ENCODE measurements at places on chromosomes 6 and 20.

DNA sequence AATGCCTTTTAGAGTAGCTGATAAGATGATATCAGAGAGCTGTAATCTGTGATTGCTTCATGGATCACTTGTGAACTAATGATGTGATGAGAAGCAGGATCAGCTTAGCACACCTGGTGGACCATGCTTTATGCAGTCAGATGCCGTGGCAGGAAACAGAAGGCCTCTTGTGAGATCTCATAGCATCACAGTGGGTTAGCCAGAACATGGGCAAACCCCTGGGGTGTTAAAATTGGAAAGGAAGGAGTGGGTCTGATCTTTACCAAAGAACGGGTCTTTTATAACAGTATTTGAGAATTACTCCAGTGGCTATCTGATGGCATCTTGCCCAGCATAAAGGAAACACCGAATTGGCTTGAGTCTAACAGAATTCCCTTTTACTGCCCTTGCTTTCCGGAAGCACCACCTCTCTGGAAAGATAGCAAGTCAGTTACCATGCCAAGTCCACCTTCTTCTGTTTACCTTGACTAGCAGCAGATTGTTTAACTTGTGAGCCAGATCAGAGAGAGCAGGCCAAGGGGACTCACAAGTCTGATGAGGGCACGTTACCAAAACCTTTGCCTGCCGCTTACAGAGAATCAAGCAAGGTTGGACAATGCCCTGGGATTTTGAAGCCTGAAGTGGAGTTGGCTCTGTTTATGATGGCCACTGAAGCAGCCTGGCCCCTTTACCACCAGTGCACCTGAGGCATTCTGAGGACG, 20.9 kb upstream of the SRF start:
- DNase-seq, result no peak

- no peak for DNase-seq
These were observed 139.2 kb downstream of the SOX4 start for GRCh38 chr6:21732731-21733130.

- no peak for DNase-seq
These were observed 5.3 kb downstream of the EPB41L1 start for GRCh38 chr20:36159833-36160232.

- DNase-seq, result no peak
These were observed 26.0 kb upstream of the MYMX start for GRCh38 chr6:44190715-44191114.

DNA sequence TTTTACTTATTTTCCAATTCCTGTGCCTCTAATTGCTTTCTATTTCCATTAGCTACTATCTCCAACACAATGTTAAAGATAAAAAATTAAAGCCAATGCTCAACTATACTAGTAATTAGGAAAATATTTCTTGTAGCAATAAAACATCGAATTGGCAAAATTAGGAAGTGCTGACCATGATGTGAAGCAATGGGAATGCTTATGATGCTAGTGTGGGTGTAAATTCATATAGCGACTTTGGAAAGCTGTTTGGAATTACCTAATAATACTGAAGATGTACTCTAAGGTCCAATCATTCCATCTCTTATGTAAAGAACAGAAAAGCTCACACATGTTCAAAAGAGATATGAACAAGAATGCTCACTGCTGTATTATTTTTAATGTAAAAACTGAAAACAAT, 78.2 kb downstream of the UBE3D start:
- DNase-seq, result no peak

GRCh38 chr20:59010995-59011873, 4.2 kb upstream of the CTSZ start:
- no peak for DNase-seq

GRCh38 chr6:149043476-149044130, 273.9 kb upstream of the TAB2 start:
- DNase-seq, result no peak

DNA sequence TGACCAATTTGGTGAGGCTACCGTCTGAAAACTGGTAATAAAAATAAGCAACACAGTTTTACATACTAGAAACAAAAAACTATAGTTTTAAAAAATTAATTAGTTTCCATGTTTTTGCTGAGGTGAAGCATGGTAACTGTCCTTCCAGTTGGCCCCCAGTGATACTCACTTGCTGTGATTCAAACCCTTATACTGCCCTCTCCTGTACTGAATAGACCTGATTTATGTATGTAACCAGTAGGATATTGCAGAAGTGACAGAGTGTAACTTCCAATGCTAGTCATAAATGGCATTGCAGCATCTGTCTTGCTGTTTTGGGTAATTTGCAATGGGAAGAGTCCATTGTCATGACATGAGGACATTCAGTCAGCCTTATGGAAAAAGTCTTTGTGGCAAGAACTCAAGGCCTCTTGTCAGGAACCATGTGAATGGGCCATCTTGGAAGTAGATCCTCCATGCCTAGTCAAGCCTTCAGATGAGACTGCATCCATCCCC, 8.9 kb upstream of the CHD6 start:
- no peak for DNase-seq

GRCh38 chr20:32589256-32589655, 4.1 kb upstream of the NOL4L start:
- no peak for DNase-seq

- no peak for DNase-seq
These were observed 584.8 kb downstream of the HDGFL1 start for GRCh38 chr6:23154159-23154558.

- DNase-seq, result no peak
These were observed 89.9 kb upstream of the MTHFD1L start for GRCh38 chr6:150775415-150776203.

DNA sequence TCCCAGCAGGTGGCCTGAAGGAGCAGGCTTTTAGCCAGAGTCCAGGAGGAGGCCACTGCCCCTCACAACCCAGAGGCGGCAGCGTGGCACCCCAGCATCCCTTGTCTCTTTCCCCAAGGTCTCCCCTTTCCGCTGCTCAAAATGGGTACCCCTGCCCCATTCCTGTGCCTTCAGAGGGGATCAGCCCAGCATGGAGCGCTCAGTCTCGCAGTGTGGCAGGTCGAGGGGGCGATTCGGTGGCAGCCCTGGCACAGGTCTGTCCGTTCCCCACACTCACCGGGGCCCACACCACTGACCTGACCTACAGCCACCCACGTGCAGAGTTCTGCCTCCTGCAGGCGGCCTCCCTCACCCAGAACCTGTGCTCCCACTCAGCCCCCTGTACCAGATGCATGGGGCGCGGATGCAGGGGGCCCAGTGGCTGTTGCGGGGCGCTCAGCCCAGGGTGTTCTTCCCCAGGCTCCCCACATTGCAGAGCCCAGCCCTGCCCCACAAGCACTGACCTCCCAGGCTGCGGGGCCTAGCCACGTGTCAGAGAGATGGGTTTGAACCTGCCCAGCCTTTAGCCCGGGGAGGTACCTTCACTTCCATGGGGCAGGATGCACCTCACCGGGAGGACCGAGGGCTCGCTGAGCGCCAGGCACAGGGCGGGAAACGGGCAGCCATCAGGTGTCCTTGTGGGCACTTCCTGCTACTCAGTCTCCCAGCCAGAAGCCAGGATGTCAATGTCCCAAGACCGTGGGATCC, 41.8 kb downstream of the DSTN start:
- DNase-seq, result no peak

DNA sequence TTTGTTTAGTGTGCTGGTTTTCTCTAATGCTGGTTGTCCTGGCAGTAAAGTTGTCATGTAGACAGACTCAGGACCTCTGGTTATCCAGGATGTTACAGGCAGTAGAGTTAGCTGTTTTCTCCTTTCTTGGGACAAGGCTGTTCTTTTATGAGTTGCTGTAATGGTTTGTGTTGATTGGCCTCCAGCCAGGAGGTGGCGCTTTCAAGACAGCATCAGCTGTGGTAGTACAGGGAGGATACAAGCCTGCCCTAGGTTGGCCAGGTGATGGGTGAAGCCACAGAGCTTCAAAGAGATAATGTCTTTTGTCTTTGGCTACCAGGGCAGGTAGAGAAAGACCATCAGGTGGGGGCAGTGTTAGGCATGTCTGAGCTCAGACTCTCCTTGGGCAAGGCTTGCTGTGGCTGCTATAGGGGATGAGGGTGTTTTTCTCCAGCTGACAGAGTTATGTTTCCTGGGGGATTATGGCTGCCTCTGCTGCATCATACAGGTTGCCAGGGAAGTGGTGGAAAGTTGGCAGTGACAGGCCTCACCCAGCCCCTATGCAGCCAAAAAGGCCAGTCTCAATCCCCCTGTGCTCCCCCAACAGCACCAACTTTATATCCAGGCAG, 127.2 kb upstream of the TAB2 start:
- DNase-seq, result no peak

DNA sequence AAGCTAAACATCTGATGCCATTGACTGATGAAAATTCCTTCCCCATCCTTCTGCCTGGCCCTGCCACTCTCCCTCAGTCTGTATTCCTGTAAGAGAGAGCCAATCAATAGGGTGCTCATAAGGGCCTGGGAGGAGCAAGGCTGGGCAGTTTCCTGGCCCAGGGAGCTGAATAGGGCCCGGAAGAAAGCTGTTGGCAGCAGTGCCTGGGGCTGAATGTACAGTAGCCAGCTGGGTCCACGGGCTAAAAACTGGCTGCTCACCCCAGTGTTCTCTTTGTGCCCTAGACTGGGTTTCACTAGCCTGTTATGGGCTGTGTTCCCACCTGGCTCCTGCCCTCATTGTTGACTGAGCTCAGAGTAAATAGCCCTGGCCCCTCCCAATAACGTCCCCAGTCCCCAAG, 1.7 kb upstream of the WFDC2 start:
- DNase-seq, result no peak

DNA sequence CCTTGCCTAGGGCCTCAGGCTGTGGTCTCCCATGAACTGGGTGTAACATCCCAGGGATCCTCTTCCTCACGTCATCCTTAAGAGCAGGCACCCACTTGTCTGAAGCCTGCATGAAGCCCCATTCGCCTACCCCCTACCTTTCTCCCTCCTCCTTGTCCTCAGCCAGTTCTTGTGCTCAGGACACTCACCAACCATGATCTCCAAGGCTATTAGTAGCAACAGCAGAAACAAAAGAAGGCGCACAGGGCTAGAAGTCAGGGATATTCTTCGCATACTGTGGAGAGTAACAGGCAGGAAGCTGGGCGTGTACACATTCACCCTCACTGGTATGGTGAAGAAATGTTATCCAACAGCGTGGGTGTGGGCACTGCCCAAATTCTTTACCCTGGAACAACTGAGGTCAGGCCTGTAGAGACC, 7.3 kb downstream of the RAET1E start:
- no peak for DNase-seq

DNA sequence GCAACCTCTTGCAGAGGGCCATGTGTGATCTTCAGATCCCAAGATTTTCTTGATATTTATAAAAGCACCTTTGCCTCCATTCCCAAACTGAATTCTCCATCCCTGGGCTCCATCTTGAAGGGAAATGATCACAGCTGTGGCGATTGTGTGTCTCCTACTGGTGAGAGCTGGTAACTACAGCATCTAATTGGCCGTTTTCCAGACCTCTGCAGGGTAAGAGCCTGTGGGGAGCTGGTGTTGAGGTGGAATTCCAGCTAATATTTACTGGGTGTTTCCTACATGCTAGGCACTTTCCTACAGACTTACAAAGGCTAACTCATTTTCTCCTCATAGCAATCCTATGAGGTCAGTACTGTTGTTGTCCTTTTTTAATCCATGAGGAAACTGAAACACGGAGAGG, 59.2 kb upstream of the FNDC1 start:
- no peak for DNase-seq

GRCh38 chr6:41733707-41734665, 1.4 kb downstream of the TFEB start:
- DNase-seq, result peak; percentile 94

GRCh38 chr6:76472858-76473257, 400.4 kb upstream of the IMPG1 start:
- no peak for DNase-seq

DNA sequence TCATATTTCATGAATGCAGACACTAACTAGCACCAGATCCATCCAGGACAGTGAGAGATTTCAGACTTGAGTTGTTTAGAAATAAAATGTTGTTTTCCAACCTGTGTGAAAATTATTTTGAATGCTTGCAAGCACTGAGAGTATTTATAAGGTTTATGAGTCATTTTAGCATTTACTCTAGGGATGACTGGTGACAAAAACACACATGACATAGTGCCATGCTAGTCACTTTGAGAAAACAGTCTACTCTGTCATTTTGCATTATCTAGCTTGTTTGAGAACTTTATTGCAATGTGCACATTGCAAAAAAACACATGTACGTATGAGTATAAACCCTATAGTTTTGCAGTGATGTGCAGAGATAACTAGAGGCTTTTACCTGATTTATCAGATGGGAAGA, 456.6 kb downstream of the LMBRD1 start:
- no peak for DNase-seq

DNA sequence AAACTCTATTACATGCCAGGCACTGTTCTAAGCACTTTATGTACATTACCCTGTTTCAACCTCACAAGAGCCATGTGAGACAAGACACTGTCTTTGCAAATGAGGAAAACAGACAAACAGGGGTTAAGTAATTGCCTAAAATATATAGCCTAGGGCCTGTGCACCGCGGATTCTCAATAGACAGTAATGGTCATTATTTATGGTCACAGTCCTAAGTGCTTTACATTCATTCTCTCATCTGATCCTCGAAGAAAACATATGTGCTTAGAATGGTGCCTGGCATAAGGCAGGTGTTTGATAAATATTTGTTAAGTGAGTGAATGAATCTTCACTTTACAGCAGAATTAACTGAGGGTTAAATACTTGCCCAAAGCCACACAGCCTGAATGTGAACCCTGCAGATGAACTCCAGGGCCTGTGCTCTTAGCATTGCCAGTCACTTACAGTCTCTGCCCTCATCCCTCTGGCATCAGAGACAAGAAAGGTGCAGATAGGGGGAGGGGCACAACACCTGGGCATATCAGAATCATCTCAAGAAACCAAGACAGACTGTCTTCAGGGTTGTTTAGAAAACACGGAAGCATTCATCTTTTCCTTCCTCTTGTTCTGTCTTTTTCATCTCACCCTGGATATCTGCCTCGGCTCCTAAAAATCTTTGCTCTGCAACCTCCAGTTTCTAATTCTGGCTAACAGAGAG, 92.8 kb upstream of the SASH1 start:
- no peak for DNase-seq

DNA sequence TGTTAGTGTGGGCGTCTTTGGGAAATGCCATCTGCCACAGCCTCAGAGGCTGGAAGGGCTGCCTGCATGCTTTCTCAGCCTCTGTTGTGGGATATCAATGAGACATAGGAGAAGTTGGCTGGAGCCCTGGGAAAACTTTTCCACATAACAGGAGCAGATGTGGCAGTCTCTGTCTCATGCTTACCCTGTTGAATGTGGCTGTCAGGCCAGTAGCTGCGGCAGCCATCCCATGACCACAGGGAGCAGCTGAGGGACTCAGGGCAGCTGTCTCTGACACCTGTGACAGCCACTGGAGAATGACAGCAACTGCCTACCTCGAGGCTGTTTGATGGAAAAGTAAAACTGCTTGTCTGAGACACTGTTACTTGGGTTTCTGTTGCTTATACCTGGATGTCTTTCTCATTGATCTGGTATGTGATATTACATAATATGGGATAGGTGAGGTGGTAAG, 64.4 kb downstream of the TULP4 start:
- DNase-seq, result no peak

DNA sequence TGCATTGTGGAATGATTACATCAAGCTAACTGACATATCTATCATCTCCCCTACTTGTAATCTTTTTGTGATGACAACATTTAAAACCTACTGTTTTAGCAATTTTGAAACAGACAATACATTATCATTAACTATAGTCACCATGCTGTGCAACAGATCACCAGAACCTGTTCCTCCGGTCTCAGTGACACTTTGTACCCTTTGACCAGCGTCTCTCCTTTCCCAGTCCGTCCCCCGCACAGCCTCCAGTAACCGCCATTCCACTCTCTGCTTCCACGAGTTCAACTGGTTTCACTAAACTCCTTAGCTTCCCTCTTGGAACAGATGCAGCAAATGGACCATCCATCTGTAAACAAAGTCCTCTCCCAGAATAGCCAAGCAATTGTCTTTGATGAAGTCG, 21.8 kb downstream of the LRP11 start:
- DNase-seq, result no peak

- no peak for DNase-seq
These were observed 15.4 kb downstream of the IGF2R start for GRCh38 chr6:159984268-159984786.
